Aorta (tissue), 5 donors: ENCODE measurements at places on chromosomes 12 and 14.

DNA sequence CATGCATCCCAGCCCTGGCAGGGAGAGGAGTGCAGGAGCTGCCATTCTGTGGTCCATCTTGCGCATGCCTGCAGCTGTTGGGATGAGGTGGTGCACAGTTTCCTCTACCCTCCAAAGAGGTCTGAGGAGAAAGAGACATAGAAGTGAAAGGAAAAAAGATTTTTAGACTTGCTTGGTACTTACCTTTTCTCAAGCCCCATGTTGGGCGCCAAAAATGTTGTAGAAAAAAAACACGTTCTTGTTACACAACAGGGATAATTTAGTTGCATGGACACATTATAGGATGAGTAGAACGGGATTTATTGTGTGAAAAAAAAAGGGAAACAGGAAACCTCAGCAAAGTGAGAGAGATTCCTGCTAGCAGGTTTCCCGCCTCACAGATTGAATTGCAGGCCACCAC is 244.4 kb upstream of the GARIN2 start:
- no peak for DNase-seq

GRCh38 chr12:13101821-13102375 is 1.6 kb downstream of the GSG1 start:
- no peak for DNase-seq

DNA sequence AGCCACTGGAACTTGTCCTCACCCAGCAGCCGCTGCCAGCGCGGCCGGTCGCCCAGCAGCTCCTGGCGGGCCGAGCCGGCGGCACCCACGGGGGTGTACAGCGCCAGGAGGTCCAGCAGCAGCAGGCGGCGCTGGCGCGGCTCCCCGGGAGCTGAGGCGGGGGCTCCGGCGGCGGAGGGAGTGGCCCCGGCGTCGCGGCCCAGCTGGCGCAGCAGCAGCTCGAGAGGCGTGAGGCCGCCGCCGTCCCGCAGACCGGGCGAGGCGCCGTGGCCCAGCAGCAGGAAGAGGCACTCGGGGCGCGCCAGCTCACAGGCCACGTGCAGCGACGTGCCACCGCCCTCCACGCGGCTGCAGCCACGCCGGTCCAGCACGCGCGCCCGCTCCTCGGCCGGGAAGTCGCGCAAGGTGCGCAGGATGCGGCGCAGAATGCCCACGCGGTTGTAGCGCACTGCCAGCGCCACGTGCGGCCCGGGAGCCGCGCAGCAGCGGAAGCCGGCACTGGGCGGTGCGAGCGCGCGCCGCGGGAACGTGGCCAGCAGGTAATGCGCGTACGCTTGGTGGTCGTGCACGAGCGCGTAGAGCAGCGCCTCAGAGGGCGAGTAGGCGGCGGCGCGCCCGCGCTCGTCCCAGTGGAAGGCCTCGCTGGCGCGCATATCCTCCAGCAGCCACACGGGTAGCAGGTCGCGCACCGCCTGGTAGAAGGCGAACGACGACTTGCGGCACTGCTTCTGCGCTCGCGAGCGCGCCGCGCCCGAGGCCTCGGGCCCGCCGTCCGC is 2.3 kb downstream of the ANKRD9 start:
- no peak for DNase-seq

DNA sequence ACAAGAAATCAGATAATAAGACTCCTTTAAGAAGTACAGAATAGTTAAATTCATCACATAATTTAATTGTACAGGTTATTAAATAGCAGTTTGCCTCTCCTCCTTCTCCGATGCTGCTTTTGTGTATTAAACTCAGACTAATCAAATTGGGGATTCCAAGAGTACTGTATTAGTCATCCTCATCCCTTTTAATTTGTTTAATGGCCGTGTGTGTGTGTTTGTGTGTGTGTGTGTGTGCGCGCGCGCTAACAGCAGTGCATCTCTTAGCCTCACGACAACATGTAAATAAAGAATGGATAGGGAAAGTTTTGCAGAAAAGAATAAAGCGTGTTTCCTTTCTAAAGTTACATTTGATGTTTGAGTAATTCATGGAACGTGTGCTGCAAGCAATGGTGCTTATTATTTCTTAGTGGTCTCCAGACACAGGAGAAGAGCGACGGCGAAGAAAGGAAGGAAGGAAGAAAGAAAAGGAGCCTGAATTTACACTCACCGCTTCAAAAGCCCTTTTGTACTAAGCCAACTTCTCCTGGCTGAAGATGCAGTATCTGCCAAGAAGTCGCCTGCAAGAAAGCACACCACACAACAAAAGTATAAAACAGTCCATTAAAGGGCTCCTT is 220.3 kb downstream of the ASCL1 start:
- no peak for DNase-seq

DNA sequence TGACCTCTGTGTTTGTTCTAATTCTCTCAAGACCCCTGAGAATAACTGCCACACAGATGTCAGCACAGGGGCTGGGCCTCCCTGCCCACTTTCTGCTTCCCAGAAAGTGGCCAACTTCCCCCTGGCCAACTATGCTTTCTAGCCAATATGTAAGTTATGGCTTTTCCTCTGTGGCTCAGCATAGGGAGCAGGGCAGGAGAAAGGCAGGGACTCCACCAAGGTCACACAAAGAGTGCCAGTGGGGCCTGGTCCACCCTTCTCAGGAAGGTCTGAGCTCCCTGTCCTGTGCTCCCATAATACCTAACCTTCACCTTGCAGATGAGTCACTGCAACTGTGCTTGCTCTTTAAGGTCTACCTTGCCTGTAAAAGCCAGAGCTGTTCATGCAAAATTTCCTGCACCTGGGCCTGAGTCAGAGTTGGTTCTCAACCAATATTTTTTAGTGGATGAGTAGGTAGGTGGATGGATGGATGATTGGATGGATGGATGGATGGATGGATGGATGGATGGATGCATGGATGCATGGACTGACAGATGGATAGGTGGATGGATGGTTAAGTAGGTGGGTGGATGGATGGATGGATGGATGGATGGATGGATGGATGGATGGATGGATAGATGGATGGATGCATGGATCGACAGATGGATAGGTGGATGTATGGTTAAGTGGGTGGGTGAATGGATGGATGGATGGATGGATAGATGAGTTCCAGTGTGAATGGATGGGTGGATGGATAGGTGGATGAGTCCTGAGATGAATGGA is 64.2 kb downstream of the DIO3 start:
- no peak for DNase-seq

GRCh38 chr12:63795032-63795687 is 15.5 kb downstream of the RXYLT1 start:
- DNase-seq: no peak

DNA sequence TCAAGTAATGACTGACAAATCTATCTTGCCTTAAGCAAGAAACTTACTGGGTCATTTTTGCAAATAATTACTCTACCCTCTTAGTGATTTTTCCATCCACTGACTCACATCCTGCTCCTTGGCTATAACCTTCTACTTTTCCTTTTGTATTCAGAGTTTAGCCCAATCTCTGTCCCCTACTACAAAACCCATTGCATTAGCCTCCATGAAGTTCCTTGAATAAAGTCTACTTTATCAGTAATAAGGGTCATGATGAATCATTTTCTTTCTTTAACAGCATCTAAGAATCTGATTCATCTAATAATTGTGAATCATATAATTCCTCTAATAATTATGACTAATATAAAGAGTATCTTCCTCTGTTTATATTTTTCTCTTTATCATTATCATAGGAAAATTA is 132.6 kb downstream of the NTS start:
- DNase-seq: no peak

GRCh38 chr14:73290279-73290678 is 53.0 kb downstream of the PAPLN start:
- no peak for DNase-seq

DNA sequence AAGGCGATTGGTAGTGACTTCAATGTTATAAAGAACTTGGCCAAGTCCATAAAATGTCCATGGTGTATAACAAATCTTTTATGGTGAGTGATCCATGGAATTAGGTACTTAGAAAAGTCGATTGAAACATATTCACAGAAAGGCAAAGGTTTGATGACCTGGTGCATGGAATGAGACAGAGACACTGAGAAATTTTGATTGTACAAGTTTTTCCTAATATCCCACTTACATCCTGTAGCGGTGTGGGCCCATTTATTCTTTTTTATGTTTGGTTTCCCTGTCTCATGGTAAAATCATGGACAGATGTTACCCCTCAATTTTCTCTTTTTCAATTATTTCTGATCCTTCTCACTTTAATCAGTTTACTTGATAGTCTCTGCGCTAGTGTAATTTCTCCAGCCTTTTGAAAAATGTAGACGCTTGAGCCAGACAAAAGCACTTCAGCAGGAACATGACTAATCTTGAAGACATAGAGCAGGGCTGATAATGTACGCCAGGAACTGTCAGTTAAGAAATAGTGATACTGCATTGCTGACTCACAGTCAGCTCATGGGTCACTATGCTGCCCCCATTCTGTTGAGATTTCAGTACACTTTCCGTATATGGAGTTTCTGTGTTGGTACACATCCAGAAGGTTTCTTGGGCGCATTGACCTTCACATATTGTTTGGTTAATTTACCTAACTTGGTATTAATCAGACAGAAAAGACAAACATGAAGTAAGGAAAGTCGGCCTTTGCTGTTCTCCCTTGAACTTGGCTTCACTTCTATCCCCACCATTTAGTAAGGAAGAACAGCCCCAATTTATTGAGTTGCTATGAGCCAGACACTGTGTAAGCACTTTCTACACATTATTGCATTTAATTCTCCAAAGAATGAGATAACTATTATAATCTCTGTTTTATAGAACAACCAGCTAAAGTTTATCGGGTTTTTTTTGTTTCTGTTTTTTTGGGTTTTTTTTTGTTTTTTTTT is 841.7 kb downstream of the DIO2 start:
- DNase-seq: no peak

DNA sequence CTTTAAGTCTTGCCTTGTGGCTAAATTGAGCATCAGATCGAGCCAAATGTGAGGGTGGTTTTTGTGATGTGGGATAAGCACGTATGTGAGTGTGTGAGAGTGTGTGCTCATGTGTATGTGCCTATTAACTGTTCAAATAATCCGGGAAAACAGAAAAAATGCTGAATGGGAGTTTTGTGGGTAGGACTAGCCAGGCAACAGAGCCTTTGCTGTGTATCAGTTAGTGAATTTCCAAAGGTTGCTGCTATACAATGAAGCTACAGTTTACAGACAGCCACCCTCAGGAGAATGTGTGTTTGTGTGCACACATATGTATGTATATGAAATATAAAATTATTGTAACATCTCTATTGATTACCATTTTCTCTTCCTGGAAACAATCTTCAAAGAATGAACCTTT is 154.0 kb downstream of the SOX5 start:
- DNase-seq: no peak

- no peak for DNase-seq
Observed at GRCh38 chr12:24127919-24128721, 178.7 kb upstream of the SOX5 start.

DNA sequence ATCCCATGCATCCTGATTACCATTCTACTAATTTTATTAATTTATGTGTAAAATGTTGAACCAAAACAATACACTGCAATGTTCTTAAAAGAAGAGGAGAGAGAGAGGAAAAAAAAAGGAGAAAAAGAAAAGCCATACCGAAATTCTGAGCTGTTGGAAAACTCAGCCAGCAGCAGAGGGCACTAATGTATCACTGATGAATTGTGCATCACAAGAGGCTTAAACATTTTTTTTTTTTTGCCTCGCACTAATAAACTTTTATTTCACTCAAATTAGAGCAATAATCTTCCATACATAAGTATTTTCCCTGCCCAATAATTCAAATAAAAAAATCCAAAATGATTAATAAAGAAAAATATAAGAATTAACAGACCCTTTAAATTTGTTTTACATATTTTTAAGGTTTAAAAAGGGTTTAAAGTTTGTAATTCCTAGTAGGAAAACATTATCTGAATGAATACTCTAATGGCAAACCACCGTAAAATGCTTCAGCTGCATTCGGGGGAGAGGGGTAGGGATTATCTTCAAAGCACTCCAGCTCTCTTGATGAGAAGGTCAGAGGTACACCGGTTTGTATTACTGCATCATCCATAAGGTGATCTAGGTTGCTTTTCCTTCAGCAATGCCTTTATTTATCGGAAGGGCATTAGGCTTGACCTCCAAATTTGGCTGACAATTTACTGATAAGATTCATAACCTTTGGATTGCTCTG is 41.9 kb downstream of the ATP23 start:
- no peak for DNase-seq

DNA sequence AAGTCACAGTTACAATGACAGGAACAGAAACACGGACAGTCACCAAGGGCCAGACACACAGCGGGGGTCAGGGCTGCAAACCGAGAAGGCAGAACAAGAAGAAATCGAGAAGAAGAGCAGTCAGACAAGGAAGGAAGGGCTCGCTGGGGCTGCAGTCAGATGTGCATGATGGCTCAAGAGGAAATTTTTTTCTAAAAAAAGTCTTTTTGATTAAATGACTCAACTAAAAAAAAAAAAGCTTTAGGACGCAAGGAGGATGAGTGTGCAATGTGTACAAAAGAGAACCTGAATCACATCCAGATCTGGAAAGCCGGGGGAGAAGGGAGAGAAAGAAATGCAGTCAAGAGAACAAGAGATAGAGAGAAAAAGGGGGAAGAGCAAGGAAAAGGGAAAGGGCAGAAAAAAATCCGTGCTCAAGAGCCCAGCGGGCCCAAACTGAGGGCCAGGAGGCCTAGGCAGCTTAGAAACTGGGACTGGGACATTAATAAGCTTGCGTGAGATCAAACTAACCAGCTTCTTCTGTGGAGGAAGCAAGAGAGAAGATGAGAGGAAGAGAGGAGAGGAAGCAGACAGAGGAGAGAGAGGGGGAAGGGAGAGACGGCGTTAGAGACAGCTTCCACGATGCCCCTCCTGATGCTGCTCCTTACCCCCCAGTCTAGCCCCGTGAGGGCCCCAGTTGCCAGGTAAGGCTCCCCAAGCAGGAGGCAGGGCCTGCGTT is 6.7 kb downstream of the IFFO1 start:
- no peak for DNase-seq

DNA sequence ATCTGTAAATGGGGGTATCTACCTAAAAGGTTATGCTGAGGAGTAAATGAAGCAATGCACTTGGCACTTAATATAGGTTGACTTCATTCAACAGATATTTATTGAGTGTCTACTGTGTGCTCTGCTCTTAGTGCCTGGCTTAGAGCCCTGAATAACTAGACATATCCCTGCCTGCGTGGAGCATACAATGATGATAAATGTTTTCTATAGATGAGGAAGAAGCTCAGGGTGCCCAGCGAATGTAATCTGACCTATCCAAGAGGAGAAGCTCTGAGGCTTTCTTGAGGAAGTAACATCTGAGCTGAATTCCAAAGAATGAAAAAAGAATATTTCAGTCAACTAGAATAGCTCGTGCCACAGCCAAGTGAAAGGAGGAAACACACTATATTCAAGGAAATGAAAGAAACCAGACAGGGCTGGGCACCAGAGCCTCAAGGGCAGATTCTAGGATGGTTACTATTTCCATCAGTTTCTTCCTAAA is 17.9 kb upstream of the HIGD1C start:
- DNase-seq: no peak

GRCh38 chr12:54565310-54565985 is 16.0 kb downstream of the PDE1B start:
- no peak for DNase-seq

GRCh38 chr14:75250800-75251199 is 27.8 kb upstream of the FOS start:
- DNase-seq: no peak
